ENCODE measurements at places on chromosomes 1 and 21.

DNA sequence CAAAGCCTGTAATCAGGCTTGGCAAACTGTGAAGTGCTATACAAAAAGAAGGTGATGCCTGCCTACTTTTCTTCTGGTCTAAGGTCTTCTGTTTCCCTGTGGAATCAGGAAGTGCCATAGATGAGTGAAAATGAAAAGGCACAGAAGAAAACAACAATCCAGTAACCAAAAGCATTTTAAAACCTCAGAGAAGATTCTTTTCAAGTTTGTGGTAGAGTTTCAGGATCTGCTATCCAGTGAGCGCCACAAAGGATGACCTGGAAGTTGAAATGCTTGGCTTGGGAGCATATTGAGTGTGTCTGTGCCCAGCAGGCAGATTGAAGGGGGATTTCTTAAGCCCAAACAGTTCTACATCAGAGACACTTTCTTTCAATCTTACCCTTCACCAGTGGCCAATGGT, 272.2 kb downstream of the PAPPA2 start:
- DNase-seq = no peak

DNA sequence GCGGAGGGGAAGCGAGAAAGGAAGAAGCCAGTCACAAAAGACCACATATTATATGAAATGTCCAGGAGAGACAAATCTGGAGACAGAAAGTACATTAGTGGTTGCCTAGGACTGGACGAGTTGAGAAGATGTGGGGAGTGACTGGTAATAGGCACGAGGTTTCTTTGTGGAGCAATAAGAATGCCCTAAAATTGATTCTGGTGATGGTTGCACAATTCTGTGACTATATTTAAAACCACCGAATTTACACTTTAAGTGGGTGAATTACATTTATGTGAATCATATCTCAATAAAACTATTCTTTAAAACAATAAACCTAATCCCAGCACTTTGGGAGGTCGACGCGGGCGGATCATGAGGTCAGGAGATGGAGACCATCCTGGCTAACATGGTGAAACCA, 63.1 kb downstream of the ZNF281 start:
- DNase-seq = no peak

DNA sequence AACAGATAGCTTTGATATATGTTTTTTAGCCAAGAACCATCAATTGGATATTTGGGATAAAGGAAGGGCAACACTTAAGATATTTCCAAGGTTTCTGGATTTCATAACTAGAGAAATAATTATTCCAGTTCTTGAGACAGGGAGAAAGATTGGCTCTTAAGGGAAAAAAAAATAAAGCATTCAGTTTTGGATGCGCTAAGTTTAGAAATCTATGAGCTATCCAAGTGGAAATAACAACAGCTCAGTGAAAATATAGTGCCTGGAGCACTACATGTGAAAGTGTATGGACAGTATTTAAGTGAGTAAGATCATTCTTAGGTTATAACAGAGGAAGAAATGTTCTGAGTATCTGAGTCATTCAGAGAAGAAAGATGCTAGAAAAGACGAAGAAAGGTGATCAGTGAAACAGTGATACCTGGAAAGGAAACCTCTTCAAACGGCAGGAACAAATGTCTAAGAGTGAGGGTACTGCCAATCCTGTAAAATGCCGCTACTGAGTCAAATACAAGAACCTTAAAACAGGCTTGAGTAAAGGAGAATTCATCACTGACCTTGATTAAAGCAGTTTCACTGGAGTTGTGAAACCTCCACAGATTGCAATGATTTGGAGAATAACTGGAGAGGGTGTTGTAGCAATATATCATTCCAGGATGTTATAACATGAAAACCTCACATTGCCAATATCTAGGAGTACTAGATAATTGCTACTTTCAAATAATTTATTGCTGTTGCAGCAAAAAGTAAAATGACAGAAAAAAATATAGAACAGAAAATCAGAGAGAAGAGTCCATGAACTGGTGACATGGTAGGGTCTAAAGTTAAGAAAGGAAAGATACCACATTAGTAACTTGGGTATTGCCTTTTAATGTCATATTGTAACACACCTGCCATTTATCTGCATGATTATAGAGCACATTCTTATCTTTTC, 482.1 kb upstream of the RGS18 start:
- DNase-seq = no peak

DNA sequence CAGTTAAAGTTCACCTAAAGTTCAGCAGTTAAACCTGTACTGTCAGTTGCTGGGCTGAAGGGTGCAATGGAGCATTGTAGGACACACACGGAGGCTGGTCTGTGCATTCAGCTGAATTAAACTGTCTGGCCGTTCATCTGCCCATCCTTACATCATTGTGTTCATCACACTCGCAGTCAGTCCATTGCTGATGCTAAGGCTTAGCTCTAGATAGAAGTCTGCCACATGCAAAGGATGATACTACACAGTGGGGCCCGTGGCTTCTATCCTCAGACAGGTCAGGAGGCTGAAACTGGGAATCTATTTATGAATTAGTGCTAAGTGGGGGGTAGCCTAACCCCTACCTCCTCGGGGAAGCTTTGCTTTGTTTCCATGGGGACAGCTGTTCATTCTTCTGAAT, 60.4 kb downstream of the CNIH3 start:
- DNase-seq = no peak

DNA sequence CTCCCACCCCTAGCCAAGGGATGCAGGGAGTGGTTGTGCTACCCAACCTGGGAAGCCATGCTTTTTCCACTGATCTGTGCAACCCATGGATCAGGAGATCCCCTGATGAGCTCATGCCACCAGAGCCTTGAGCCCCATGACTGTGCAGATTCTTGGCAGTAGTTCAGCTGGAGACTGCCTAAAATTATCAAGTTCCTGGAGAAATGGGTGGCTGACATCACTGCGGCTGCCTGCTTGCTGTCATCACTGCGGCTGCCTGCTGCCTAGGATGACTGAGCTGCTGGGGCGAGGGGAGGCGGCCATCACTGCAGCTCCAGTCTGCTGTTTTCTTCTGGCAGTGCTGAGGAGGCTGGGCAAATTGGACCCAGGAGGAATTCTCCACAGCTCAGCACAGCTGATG, 159.2 kb downstream of the AGBL4 start:
- no peak for DNase-seq
